CD4-positive, alpha-beta T cell treated with Interleukin-15 for 4 hours (primary cell): ENCODE measurements at places on chromosomes 16 and 17.

DNA sequence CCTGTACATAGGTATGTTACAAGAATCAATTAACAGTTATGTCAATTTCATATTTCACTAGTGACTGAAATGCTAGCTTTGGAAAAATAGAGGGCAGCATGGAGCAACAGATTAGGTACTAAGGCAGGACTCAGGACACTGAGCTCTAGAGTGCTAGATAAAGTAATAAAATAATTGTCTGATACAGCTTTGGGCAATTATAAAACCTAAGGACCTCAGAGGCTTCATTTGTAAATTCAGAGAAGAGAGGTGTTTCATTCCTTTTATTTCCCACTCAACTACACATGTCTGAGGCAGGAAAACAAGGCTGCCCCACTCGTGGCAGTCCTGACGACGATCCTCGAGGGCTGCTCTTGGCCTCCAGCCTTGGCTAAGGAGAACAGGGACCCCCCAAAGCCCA, 81.5 kb downstream of the CA4 start:
- DNase-seq = no peak

GRCh38 chr17:59897090-59897489, 4.2 kb downstream of the RPS6KB1 start:
- DNase-seq = no peak

GRCh38 chr17:48626245-48627117, at the start of gene HOXB9:
Gene HOXB9 (minus strand): TSS chr17:48626358. CDS start chr17:48626269, 89 bp downstream.
- no peak for DNase-seq

DNA sequence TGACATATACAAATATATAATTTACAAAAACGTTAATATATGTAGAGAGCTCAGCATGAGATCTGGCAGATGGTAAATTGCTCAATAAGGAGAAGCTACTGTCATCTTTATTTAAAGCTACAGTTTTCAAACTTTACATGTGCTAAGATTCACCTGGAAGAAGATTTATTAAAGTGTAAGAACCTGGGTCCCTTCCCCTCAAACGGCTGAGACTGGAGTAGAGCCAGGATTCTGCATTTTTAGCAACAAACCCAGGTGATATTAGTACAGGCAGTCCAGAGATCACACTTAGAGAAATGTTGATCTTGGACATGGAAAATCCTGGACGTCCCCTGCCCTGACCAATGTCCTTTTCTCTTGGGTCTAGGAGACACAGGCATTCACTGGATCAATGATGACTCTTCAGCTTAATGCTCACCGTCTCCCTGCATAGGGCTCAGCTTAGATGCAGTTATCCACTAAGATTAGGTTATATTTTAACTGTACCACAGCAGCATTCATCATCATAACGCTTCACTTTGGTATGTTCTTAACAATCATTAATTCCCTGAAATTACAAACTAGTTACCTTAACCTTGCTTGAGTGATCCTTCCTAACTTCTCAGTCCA, 20.4 kb downstream of the CDR2 start:
- DNase-seq = no peak

DNA sequence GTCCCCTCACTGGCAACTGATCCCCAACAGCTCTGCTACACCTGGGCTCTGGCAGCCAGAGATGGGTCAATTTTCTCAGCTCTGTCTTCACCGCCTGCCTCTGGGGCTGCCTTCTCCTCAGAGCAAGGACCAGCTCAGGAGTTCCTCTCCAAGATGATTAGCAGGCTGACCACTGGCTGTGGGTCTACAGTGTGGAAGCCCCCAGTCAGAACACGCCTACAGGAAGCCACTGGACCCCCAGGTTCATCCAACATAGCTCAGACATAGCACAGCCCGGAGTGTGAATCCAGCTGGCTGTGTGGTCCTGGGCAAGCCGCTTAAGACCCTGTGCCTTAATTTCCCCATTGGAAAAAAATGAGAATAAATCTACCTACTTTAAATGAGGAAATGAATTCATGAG, 4.9 kb downstream of the DOK4 start:
- DNase-seq = no peak

DNA sequence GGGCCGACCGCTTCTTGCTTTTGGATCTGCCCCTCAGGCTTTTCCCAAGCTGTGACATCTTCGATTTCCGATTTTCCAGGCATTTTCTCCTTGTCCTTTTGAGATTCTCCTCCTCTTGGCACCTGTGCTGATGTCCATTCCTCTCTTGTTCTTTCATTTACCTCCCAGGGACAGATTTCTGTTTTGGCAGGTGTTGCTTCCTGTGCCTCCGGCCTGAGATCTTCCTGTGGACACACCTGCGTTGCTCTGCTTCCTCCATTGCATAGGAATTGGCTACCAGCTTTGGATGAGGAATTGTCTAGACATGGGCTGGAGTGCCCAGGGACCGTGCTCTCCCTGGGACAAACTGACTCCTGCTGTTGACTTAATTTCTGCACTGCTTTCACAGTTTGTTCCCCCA, 15.1 kb downstream of the GPR179 start:
- DNase-seq = no peak

DNA sequence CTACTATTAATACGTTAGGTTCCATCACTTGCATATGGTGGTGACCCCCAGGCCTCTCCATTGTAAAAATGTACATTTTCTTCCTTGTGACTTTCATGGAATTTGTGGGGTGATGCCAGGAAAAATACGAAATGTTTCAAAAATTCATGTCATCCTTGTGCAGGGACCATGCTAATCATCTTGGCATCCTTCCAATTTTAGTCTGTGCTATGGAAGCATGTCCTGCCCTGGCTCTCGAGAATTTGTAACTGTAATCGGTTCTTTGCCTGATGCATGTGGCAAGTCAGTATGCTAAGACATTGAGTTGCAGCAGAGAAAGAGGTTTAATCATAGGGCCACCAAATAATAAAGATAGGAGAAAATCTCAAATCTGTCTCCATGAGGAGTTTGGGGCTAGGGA, 14.3 kb upstream of the GINS3 start:
- DNase-seq = no peak

- no peak for DNase-seq
These were observed 246.9 kb upstream of the GSE1 start for GRCh38 chr16:85366031-85366763.

DNA sequence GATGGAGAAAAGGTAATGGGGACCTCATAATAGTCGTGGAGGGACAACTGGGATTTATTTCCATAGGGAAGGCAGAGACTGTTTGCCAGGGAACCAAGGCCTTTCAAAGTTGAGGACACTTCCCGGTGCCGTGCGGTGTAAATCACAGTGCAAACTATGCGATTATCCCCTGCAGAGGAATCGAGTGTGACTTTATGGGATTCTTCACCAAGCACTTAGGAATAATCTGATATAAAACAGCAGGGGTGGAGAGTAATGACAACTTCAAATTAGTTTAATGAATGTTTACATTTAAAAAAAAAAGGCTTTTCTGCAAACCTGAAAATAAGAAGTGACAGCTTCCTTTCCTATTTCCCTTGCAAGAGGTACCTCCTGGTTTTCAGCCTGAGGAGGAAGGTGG, 538.2 kb downstream of the MAF start:
- DNase-seq = no peak

- no peak for DNase-seq
These were observed 2.2 kb downstream of the TFAP4 start for GRCh38 chr16:4270595-4270994.

DNA sequence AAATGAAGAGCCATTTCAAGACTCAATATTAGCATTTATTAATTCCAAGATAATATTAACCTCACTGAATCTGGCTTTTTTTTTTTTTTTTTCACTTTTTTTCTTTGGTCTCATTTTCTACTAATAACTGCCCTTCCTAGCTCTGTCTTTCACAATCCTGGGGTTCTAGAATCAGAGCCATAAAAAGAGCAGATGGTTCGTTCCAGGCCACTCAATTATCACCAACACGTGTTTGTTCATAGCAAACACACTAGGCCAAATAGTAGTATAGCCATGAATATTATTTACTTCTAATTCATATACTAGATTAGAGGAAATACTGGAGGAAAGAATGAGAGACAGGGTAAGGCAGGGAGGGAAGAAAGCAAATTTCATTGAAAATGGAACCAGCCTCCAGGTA, 39.8 kb downstream of the TEX2 start:
- no peak for DNase-seq

DNA sequence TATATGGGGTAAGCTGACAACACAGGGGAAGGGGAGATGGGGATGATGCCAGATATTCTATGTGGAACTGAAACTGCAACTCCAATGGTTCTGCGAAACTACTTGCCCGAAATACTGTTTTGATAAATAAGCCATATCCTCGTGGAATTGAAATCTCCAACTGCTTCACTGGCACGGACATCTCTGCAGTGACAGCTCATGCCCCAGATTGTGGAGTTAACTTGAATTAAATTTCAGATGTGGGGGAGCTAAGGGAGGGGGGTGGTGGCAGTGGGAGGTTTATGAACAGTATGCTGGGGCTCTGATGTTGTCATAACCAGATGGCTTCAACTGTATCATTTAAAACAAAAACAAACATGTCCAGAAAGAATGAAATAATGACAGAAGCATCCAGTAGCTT, 21.8 kb downstream of the NXPH3 start:
- DNase-seq = no peak

DNA sequence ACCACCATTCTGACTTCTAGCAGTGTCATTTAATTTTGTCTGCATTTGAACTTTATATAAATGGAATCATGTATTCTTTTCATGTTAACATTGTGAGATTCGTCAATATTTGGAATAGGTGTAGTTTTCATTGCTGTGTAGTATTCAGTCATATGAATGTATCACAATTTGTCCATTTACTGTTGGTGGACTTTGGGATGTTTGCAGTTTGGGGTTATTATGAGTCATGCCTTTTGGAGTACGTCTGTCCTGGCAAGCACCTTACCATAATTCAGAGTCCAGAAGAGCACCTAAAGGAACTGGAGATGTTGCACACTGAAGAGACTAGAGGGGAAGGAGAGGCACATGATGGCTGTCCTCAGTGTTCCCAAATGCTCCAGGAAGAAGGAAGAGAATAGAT, 3.1 kb upstream of the PHKG2 start:
- no peak for DNase-seq

GRCh38 chr17:64245218-64246145, 17.6 kb downstream of the TEX2 start:
- DNase-seq = no peak

- DNase-seq = peak; percentile 67
These were observed 6.8 kb downstream of the ZNF267 start for GRCh38 chr16:31880322-31880979.

GRCh38 chr16:50490828-50491227, 57.4 kb upstream of the NKD1 start:
- DNase-seq = no peak

GRCh38 chr16:4344983-4345835, 5.9 kb downstream of the PAM16 start:
- no peak for DNase-seq

DNA sequence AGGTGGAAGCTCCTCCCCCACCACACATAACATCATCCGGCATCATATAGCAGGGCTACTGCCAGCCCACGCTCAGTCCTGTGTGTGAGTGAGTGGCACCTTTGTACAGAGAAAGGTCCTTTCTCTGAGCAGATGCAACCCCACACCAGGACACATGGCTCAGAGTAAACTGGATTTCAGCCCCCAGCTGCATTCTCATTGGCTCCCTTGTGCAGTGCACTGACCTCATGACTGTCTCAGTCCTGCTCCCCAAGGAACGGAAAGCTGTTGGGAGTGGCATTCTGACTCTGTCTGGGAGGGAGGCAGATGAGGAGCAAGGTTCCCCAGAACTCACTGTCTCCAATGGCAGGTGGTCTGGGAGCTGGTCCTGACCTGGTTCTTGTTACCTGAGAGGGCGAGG, 244.1 kb downstream of the PHKB start:
- DNase-seq = no peak

GRCh38 chr17:43368740-43369506, 29.9 kb upstream of the ARL4D start:
- peak; percentile 59 for DNase-seq

DNA sequence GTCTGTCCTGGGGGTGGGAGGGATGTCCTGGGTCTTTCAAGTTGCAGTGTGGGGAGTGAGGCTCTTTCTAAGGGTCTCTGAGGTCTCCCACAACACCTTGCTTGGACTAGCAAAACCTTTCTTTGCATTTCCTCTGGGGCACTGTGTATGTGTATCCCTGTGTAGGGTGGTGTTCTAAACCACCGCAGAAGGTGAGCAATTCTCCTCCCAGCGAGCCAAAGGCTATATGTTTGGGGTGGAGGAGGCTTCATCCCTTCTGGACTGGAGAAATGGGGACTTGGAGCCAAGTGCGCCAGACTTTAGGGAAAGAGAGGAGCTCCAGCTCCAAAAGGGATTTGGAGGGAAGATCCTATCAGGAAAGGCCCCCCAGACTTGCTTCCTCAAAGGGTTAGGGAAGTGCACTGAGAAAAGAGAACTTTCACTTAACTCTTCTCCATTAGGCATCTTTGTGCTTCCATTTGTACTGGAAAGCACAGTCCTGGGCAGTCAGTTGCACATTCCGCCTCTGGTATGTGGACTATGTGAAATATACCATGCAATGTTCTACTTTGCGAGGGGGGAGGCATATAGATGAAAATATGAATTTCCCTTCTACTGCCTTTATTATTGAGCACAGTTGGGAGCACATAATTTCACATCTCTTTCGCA, 18.9 kb upstream of the HOXB9 start:
- no peak for DNase-seq

DNA sequence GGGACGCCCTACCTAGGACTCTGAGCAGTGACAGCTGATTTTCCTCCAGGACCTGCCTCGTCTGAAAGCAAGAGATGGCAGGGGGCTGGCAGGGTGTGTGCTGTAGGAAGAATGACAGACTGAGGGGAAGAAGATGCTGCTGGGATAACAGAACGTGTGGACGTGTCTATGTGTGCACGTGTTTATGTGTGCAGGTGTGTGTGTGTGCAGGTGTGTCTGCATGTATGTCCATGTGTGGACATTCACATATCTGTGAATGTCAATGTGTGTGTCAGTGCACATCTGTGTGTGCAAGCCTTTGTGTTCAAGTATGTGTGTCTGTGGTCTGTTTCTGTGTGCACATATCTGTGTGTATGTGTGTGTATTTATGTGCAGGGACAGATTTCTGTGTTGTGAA, 132.5 kb downstream of the SDK2 start:
- no peak for DNase-seq

DNA sequence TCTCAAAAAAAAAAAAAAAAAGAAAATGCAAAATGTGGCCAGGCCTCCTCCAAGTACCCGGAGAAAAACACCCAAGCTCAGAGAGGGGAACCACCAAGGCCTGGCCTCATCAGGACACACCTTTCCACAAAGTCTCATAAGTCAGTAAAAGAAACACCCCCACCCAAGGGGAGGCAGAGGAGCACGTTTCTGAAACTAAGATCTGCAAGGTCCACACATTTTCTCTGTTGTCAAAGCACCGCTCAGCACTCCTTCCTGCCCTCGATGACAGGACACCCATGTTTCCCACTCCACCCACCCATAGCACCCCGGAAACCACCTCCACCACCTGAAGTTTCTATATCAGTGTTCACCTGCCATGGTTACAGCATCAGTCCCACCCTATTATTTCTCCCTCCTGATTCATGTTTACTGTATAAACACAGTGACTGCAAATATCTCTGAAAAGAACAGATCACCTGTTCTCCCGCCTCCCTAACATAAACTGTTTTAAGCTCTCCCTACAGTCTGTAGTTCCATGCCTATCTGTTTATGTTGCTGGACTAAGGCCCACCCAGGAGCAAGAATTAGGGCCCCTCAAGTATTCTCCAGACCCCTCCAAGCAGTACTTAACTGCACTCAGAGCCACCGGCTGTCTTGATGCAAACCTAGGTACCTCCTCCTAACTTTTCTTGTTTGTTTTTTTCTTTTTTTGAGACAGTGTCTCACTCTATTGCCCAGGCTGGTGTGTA, 2.0 kb downstream of the CORO7 start:
- DNase-seq = peak; percentile 93
